ENCODE measurements at places on chromosomes 12 and 14.

GRCh38 chr14:65661865-65662264 lies 249.3 kb downstream of the FUT8 start:
- DNase-seq: peak; percentile 34

- DNase-seq: no peak
Observed at GRCh38 chr12:107226126-107226525, 132.8 kb upstream of the CRY1 start.

- DNase-seq: no peak
Observed at GRCh38 chr14:89276424-89276975, 140.5 kb downstream of the FOXN3 start.

DNA sequence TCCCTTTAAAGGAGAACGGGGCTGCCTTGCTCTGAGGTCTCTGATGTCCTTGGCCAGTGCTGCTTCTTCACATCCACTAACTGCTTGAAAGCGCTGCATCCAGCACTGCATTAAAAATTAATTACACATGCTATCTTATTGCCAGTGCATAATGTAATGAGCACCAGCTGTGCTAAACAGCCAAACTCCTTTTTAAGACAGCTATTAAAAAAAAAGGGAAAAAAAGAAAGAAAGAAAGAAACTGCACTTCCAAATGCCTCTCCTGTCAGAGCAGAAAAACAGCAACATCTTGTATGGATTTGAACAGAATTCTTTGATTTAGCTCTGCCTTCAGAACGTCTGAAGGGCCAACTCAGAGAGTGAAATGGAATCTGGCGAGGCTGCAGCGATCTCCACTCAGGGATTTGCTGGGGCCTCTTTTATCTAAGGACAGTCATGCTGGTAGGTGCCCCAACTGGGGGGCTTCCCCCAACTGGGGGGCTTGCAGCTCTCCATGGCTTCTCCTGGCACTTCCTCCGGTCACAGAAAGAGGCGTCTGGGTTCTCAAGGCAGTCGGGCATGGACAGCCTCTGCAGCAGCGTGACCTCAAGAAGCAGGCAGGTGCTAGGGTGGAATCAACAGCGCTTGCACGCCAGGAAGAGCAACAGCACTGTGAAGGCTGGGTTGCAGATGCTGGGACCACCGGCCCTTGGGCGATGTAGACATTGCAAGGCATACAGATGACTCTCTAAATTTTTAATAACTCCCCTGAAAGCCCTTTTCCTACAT lies 46.4 kb downstream of the BCL11B start:
- no peak for DNase-seq

DNA sequence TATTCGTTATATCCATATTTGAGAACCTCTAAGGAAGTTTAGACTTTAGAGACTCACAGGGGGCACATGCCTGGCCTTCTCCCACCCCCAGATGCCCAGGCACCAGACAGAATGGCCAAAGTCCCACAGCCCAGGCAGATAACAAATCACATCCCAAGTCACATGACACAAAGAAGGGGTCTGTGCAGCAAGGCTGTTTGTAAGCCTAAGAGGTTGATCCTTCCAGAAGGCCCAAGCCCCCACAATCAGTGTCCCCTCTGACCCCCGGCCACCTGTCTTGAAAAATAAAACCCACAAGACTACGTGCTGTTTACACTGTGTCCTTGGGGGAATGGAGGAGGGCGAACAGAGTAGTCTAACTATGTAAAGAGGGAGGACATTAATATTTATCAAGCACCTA lies 5.1 kb downstream of the CTDSP2 start:
- no peak for DNase-seq

DNA sequence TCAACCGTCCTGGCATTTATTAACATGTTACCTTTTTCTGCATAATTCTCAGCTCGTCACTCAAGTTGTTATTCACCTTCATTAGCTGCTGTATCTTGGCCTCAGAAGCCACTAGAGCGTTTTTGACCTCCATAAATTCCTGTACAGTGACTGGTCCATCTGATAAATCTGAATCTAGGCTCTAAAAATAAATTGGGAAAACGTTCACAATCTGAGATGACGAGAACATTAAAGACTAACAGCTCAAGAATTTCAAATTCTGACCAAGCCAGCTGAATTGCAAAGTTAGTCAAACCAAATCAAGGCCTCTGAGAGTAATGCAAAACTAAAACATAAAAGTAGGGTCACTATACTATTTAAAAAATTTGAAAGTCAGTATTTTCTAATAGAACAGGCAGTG lies 45.0 kb downstream of the GIT2 start:
- no peak for DNase-seq

- DNase-seq: peak; percentile 84
Observed at GRCh38 chr14:90697577-90698206, 118.5 kb downstream of the TTC7B start.

Measured in NCI-H1092 treated with DMSO at 0.1 percent for 48 hours (cell line).